Endothelial cell (in vitro differentiated cells): ENCODE measurements at places on chromosomes 1 and 21. TPM values are rescaled to one million over a fixed set of nuclear protein-coding genes. Genes with fewer than 3 reads are reported as not detected.

The AGMAT gene
- 0.18 TPM for total RNA-seq

The PLEKHN1 gene
- not detected for total RNA-seq

The TMEM51 gene
- total RNA-seq: 23.5 TPM

The GSTM5 gene
- 27.9 TPM for total RNA-seq

GRCh38 chr1:97140611-97141010, 419.0 kb downstream of the PTBP2 start:
- H3K27me3 ChIP-seq: peaks cover 1% of the 10 kb centered on the region
- no peak overlapping the region for H3K27ac ChIP-seq
- H3K4me3 ChIP-seq: no peak overlapping the region
- H3K4me1 ChIP-seq: peaks cover 4% of the 10 kb centered on the region

DNA sequence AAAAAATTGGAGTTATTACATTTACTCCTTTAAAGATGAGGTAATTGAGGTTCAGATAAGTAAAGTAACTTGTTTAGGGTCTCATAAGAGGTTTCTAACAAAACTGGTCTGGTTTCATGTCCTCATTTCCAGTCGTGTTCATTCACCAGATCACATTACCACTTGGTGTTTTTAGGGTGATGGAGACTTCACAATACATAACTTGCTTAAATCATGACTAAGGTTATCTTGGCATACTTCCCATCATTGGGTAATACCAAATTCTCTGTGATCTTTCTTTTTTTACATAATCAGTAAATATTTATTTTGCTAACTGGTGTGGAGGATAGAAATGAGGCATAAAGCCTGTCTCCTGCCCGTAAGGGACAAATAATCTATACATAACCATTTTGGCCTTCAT, 31.6 kb upstream of the RPTN start:
- H3K4me3 ChIP-seq: no peak overlapping the region
- no peak for DNase-seq
- no peaks in the 10 kb centered on the region for H3K36me3 ChIP-seq
- no peaks in the 10 kb centered on the region for H3K4me1 ChIP-seq

- peaks cover 12% of the 10 kb centered on the region for H3K4me1 ChIP-seq
- H3K27me3 ChIP-seq: no peaks in the 10 kb centered on the region
Measured at GRCh38 chr1:179156026-179156425, 73.5 kb downstream of the ABL2 start.
